Caco-2 (cell line): ENCODE measurements at places on chromosomes 7 and 10.

- DNase-seq = no peak
Observed at GRCh38 chr7:25565002-25565401, 336.7 kb upstream of the NPVF start.

DNA sequence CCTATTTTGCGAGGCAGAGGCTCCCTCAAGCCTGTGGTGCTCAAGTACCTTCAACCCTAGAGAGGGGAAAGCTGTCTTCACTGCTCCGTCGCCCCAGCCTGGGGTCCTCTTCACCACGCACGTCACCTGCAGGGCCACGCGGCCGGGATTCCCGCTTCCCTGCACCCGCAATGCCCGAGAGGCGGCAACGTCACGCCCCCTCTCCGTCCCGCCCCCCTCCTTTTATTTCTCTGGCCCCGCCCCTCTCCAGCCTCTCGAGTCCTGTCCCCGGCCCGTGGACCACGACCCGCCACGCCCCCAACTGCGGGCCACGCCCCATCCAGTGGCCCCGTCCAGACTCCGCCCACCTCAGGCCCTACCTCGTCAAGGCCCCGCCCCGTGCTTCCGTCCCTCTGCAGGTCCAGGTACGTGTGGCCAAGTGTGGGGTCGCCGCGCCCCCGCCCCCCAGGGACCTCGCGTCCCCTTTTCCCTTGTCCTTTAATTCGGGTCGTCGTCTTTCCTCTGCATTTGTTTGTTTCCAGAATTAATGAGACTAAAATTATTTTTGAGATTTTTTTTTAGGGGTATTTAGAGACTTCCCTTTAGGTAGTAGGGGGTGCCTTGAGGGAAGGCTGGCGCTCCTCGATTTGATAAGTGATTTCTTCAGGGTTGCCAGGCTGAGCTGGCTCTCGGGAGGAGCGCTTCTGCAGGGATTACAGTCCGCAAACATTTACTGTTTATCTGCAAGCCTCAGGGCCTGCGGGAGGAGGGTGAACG lies 69.8 kb upstream of the BAIAP2L1 start:
- DNase-seq = peak; percentile 82

DNA sequence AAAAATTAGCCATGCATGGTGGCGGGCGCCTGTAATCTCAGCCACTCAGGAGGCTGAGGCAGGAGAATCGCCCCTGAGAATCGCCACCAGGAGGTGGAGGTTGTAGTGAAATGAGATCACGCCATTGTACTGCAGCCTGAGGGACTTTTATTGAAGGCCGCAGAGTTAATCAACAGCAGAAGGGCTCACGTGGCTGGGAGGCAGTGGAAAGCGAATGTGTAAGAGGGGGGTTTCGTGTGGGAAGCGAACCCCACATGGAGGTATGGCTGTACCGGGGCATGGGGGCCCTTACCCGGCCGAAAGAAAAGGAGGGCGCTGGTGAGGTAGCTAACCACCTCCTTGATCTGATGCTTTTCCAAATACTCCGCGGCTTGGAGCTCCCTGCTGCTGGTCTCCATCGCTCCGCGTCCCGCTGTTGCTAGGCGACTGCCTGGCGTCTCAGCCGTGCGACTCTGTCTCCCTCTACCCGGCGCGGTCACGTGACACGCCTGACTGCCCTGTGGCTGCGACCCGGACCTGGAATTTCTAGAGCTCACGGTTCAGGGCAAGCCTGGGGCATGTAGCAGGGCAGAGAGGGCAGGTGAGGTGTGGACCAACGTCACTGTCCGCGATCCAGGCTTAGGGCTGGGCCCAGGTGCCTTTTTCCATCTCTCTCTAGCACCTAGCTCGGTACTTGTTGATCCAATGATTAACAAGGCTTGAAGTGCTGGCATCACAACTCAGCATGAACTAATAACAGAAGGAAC lies at the start of gene EFCAB10:
Gene EFCAB10 (minus strand): TSS at position 428 of the 746 bp plus-strand sequence. CDS start 30 bp downstream, at position 398.
- DNase-seq = peak; percentile 85

GRCh38 chr7:101465576-101466196 lies 103.0 kb downstream of the COL26A1 start:
- peak; percentile 17 for DNase-seq

- no peak for DNase-seq
Observed at GRCh38 chr7:67912437-67912836, 915.8 kb downstream of the TYW1 start.

DNA sequence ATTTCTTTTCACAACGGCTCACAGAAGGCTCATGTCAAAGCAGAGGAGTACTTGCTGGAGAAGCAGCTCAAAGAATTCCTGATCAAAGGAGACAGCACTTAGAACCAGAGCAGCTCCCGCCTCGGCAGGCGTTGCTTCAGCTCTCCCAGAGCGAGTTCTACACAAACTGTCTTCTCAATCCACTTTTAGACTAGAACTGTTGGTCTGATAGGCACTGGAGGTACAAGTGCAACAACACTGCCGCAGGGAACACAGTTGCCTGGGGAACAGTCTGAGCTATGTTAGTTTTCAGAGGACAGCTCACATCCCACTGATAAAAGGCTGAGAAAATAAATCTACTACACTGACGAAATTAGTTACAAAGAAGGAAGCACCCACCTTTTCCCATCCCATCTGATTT lies 35.4 kb downstream of the CYTH3 start:
- no peak for DNase-seq

DNA sequence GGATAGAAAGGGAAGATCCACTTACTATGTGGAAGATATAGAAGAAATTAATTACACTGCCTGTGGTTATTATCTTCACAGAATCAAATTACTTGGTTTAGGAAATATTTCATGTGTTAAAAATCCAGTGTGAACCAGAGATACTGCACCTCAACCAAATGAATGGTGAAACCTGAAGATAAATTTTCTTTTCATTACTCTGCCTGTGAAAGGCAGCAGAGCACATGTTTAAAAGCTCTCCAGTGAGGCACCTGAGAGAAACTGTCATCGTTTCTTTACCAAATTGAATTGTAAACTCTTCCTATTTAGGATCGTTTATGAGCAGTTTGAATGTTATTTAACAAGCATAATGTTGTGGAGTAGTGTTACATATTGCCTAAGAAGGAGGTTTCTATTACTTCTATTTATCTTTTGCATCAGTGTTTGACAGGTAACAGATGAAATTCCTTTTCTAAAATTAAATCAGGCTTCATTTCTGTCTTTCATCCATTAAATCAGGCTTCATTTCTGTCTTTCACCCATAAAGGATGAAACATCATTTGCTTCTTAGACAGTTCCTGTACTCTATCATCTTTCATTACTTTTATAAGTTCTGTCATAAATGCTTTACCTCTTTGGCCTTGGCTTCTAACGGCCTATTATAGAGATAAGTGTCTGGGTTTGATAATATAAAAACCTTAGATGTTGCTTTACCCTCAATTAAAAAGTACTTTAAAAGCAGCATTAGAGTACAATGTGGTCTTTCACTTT lies 266.6 kb downstream of the NXPH1 start:
- DNase-seq = no peak

DNA sequence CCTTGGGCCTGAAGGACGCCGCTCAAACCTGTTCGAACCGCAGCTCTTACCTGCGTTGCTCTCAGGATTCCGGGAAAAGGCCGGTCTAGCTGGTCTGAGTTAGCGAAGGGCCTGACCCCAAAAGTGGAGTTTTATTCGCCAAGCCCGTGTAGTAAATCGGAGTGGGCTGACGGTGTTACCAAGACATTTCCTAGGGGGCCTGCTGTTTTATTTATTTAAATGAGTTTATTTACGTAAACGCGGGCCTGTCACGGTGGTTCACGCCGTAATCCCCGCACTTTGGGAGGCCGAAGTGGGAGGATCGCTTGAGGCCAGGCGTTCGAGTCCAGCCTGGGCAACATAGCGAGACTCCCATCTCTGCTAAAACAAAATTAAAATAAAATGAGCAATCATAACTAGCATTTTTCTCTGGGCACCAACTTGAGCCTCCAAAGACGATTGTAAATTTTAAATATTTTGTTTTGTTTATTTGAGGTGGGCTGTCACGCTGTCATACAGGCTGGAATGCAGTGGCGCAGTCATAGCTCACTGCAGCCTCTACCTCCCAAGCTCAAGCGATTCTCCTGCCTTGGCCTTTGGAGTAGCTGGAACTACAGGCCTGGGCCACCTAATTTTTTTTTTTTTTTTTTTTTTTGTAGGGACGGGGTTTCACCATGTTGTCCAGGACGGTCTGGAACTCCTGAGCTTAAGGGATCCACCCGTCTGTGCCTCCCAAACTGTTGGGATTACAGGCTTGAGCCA lies 903 bp downstream of the ZNF655 start:
- DNase-seq = no peak

- no peak for DNase-seq
Observed at GRCh38 chr10:74156919-74157289, 5.9 kb downstream of the ADK start.

- DNase-seq = no peak
Observed at GRCh38 chr7:155305231-155305904, 7.7 kb downstream of the INSIG1 start.

- DNase-seq = no peak
Observed at GRCh38 chr7:150955519-150956394, 22.4 kb downstream of the KCNH2 start.

DNA sequence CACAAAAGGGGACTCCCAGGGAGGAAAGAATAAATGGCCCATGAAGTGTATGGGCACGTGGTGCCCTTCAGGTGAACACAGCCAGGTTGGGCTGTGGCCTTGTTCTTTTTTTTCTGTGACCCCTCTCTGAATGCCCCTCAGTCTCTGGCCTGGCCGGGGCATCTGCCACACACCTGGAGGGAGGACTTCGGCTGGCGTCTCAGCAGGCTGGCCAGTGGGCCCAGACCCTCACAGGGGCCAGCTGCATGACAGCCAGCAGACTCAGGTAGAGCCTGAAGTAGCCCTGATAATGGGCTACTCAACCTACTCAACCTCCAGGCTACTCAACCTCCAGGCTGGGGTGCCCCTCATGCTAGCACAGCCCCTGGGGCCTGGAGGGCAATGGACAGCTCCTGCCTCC lies 9.8 kb upstream of the CAMK2B start:
- no peak for DNase-seq

- DNase-seq = no peak
Observed at GRCh38 chr7:6533893-6534495, 17.3 kb downstream of the GRID2IP start.

- no peak for DNase-seq
Observed at GRCh38 chr7:144814299-144814698, 21.6 kb downstream of the TPK1 start.

DNA sequence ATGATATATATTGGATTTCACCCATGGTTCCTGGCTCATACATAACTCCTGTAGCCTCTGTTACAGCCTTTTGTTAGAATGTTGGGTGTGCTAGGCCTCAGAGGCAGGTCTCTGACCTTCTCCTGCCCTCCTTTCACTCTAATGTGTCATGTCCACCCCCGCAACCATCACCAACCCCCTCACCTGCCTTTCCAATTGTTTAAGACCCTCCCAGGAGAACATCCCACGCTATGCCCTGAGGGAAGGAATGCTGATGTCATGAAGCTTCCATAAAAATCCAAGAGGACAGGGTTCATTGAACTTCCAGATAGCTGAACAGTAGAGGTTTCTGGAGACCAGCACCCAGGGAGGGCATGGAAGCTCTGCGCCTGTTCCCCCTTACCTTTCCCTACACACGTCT lies 30.8 kb upstream of the C10orf67 start:
- DNase-seq = no peak

- no peak for DNase-seq
Observed at GRCh38 chr7:32221056-32221455, 150.8 kb upstream of the PDE1C start.

DNA sequence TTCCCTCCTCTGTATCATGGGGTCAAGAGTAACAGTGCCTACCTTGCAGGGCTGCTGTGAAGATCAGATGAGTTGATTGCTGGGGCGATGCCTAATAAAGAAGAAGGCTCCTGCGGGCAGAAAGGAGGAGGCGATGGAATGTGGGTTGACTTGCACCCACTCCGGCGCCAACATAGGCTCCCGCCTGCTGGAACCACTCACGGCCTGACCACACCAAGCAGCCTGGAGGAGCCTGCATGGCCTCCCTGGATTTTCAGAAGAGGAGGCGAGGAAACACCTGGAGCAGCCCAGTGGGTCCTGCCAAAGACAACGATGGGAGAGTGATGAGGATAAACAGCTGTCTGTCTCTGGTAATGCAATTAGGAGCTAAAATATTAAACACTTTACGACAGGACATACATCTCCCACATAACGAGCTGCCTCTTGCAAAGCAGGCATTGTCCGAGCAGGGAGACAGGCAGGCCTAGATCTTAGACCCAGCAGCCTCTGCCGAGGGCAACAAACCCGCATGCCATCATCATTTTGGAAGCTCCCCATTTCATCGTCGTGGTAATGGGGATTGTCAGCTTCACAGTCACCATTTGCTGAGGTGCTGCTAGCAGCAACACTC lies 302.9 kb upstream of the ZMIZ1 start:
- no peak for DNase-seq

- no peak for DNase-seq
Observed at GRCh38 chr7:75532639-75533038, 40.5 kb downstream of the SPDYE5 start.
